ENCODE measurements at places on chromosomes 6 and 20. TPM values are rescaled to one million over a fixed set of nuclear protein-coding genes. Genes with fewer than 3 reads are reported as not detected.

- peak overlapping the region; percentile 99 for H3K27ac ChIP-seq
- DNase-seq = no peak
- peaks cover 4% of the 10 kb centered on the region for H3K36me3 ChIP-seq
- H3K4me3 ChIP-seq = peak overlapping the region; percentile 75
Observed at GRCh38 chr20:10671919-10672623, 1.7 kb downstream of the JAG1 start.

- H3K4me3 ChIP-seq = no peak overlapping the region
- no peaks in the 10 kb centered on the region for H3K27me3 ChIP-seq
- no peaks in the 10 kb centered on the region for H3K36me3 ChIP-seq
- no peak overlapping the region for H3K27ac ChIP-seq
- H3K4me1 ChIP-seq = peaks cover 48% of the 10 kb centered on the region
- DNase-seq = no peak
Observed at GRCh38 chr6:30824698-30825097, 59.6 kb upstream of the DDR1 start.

DNA sequence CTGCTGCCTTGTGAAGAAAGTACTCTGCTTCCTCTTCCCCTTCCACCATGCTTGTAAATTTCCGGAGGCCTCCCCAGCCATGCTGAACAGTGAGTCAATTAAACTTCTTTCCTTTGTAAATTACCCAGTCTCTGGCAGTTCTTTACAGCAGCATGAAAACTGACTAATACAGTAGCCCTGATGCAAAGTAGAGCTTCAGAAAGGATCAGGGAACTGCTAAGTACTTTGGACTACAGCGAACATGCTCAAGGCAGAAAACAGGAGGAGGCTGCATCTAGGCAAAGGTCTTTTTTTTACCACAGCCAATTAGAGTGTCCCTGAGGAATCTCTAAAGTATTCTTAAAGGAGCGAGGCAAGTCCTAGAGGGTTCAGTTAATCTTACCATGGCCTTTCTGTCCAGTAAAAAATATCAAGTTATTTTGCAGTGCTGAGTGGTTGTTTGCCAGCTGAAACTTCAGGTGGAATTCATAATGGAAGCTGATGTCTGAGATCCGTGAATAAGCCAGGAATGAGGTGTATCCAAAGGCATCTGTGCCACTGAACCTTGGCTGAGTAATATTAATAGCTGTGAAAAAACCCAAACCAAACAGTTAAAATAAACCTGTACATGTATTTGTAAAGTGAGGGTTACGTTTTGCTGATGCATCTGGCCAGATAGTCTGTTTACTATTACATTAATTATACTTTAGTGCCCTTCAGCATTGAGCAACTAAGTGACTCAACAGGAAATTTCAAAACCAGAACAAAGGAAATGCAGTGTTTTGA is 170.4 kb downstream of the PHF3 start:
- no peak overlapping the region for H3K4me3 ChIP-seq
- no peaks in the 10 kb centered on the region for H3K27me3 ChIP-seq
- no peak overlapping the region for H3K27ac ChIP-seq
- no peak for DNase-seq

DNA sequence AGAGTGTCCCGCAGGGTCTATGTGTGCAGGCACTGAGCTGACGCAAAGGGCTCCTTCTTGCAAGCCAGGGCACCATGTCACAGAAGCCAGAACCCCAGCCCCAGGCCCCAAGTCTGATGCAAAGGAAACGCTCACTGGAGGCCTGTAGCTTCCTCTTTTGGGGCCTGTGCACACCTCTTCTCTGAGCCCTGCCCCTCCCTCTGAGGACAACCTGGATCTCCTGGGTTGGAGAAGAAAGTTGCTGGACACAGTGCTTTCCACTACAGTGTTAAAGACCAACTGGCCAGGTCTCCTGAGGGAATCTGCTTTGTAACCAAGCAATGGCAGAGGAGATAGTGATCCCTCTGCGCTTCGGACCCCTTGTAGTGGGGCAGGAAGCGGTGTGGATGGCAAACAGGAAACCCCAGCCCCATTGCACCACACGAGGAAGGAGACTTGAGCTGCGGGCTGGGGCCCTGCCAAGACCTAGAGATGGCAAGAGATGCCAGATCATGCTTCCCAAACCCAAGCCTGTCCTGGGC is 90.0 kb downstream of the PRND start:
- H3K36me3 ChIP-seq = no peaks in the 10 kb centered on the region
- H3K4me3 ChIP-seq = no peak overlapping the region
- no peaks in the 10 kb centered on the region for H3K27me3 ChIP-seq
- no peak for DNase-seq
- H3K4me1 ChIP-seq = no peaks in the 10 kb centered on the region

DNA sequence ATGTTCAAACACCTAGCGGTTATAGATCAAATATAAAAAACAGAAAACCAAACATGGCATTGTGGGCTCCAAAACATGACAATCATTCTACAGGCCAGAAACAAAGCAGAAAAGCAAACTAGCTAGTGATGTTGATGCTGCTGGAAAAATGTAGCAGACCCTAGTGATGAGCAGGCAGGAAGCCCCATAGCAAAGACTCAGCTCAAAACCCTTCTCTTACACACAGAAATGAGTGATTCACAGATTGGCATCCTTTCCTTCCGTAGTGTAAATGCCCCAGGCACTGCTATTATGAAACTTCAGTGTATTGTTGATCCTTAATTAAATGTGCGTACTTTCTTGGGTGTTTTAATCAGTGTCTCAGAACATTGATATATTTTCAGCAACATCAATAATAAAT is 425.1 kb downstream of the UTRN start:
- no peak overlapping the region for H3K4me3 ChIP-seq
- DNase-seq = no peak
- no peaks in the 10 kb centered on the region for H3K36me3 ChIP-seq

DNA sequence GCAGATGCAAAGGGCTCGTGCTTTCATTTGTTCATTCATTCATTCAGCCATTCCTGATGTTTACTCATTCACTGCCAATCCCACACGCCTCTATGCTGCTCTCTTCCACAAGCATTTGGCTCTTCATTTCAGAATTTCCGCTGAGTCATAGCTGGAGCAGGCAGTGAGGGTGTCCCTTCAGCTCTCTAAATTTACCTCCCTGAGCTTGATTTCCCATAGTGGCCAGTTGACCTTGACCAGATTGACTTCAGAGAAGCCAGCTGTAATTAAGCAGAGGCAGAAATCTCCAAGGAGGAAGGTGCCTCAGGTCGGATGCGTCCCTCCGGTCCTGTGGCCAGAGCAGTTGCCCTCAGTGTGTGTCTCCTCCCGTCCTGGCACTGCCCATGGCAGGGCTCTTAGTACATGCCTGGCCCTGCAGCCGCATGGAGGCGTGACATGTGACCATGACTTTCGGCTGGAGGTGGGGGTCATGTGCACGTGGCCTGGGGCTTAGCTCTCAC is 267.2 kb upstream of the ECI2 start:
- no peak overlapping the region for H3K27ac ChIP-seq
- H3K4me1 ChIP-seq = peaks cover 13% of the 10 kb centered on the region
- H3K27me3 ChIP-seq = no peaks in the 10 kb centered on the region
- no peaks in the 10 kb centered on the region for H3K36me3 ChIP-seq
- no peak for DNase-seq

DNA sequence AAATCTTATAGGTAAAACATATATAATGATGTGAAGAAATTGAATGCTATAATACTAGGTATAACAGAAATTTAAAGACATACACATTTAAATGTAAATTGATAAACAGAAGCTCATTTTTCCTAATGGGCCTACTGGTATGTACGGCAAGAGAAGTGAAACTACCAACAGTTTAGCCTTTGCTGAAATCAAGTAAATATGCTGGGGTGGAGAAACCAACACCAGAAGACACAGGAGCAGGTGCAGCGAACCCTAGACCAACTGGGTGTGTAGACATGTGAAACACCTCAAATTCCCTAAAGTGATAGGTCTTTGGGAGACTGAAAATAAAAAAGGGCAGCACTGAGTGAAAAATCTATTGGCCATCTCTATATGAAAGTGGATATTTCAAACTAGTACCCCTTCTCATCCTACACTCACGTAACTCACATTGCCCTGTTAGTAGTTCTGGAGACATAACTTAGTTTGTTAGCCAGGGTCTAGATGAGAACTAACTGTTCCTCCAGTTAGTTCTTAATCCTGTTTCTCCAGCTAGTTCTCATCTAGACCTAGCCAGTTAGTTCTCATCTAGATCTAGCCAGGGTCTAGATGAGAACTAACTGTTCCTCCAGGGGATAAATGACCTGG is 53.1 kb downstream of the SLC35D3 start:
- DNase-seq = no peak
- H3K27me3 ChIP-seq = no peaks in the 10 kb centered on the region
- no peak overlapping the region for H3K27ac ChIP-seq
- H3K36me3 ChIP-seq = no peaks in the 10 kb centered on the region
- no peaks in the 10 kb centered on the region for H3K4me1 ChIP-seq

DNA sequence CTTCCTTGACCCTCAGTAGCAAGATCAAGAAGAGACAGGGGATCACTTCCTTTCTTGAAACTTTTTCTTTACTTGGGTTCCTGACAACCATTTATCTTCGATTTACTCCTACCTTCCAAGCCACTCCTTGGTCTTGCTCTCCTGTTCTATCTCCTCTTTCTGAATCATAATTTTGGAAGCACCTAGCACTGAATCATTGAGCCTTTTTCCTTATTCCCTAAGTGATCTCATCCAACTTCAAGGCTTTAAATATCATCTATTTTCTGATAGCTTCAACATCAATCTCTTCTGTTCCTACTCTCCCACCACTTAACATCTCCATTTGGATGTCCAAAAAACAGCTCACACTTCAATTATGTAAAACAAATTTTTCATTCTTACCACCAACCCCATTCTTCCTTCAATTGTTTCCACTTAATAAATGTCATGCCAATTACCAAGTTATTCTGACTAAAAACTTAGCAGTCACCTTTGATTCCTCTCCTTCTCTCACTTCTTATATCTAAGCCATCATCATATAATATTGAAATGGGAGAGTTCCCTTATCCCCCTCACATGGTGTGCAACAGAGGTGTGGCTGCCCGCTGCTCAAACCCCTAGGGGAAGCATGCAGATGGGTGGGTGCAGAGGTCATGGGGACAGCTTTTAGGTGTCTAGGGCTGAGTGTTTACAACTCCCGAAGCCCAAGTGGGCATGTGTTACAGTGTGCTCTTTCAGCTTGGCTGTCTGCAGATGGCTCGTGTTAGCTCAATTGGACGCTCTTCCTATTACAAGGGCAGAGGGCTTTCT is 23.4 kb upstream of the TRDN start:
- no peak for DNase-seq
- H3K4me3 ChIP-seq = no peak overlapping the region
- H3K4me1 ChIP-seq = no peaks in the 10 kb centered on the region
- no peaks in the 10 kb centered on the region for H3K36me3 ChIP-seq

- H3K4me1 ChIP-seq = no peaks in the 10 kb centered on the region
- DNase-seq = no peak
- no peak overlapping the region for H3K27ac ChIP-seq
- no peaks in the 10 kb centered on the region for H3K36me3 ChIP-seq
Observed at GRCh38 chr6:47197682-47198640, 111.7 kb downstream of the TNFRSF21 start.

DNA sequence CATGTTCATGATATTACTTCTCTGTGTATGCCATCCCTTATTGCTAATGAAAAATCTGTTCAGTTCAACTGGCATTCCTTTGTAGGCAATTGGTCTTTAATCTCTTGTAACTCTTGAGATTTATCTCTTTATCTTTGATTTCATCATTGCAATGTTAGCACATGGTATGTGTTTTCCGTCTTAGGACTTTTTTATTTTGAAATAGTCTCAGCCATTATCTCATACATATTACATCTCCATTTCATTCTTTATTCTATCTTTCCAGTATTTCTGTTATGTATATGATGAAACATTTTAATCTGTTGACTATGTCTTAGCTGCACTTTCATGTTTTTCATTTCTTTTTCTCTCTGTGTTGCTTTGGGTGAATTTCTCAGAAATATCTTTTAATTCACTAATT is 58.1 kb downstream of the VSTM2L start:
- no peaks in the 10 kb centered on the region for H3K4me1 ChIP-seq
- H3K36me3 ChIP-seq = no peaks in the 10 kb centered on the region
- no peak overlapping the region for H3K27ac ChIP-seq
- peaks cover 8% of the 10 kb centered on the region for H3K27me3 ChIP-seq
- DNase-seq = no peak
- no peak overlapping the region for H3K4me3 ChIP-seq

DNA sequence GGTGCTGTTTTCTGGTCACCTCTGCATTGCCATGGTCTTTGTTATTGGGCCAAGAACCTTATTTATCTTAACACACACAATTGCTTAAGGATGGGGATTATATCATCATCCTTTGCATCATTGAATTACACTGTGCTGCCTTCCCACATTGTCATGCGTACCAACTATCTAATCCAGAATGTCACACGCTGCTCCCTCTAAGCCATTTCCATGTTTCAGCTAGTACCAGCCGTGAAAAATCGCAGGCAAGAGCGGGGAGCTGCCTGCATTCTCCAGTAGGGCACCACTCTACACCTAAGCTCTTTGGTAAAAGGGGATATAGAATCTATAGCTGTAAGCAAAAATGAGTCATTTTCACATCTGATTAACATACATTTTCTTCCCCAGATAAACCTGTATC is 277.0 kb downstream of the PRL start:
- no peak overlapping the region for H3K4me3 ChIP-seq
- H3K4me1 ChIP-seq = no peaks in the 10 kb centered on the region
- no peaks in the 10 kb centered on the region for H3K27me3 ChIP-seq
- no peaks in the 10 kb centered on the region for H3K36me3 ChIP-seq
- DNase-seq = no peak
- H3K27ac ChIP-seq = no peak overlapping the region

DNA sequence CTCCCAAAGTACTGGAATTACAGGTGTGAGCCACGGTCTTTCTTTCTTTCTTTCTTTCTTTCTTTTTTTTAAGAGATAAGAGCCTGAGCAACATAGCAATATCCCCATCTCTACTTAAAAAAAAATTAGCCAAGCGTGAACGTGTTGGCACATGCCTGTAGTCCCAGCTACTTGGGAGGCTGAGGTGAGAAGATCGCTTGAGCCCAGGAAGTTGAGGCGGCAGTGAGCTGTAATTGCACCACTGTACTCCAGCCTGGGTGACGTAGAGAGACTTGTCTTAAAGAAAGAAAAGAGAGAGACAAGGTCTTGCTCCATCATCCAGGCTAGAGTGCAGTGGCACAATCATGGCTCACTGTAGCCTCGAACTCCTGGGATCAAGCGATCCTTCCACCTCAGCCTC is 162.0 kb upstream of the MLN start:
- DNase-seq = no peak
- no peak overlapping the region for H3K27ac ChIP-seq
- no peak overlapping the region for H3K4me3 ChIP-seq
- H3K36me3 ChIP-seq = no peaks in the 10 kb centered on the region

GRCh38 chr6:30542404-30542725 is 13.9 kb downstream of the GNL1 start:
- no peaks in the 10 kb centered on the region for H3K4me1 ChIP-seq
- no peak overlapping the region for H3K27ac ChIP-seq
- H3K36me3 ChIP-seq = 0 out of 2 replicates have a peak, but pooled peaks cover 2% of the 10 kb centered on the region
- H3K27me3 ChIP-seq = no peaks in the 10 kb centered on the region
- no peak overlapping the region for H3K4me3 ChIP-seq
- DNase-seq = no peak

- H3K36me3 ChIP-seq = peaks cover 14% of the 10 kb centered on the region
- no peaks in the 10 kb centered on the region for H3K27me3 ChIP-seq
- no peak overlapping the region for H3K27ac ChIP-seq
- DNase-seq = no peak
- no peaks in the 10 kb centered on the region for H3K4me1 ChIP-seq
- no peak overlapping the region for H3K4me3 ChIP-seq
Observed at GRCh38 chr20:46378412-46379009, 27.9 kb downstream of the ELMO2 start.

GABRR1 gene
- not detected for total RNA-seq

FAXC gene
- 4.7 TPM for total RNA-seq

PLAGL2 gene
- 18.3 TPM for total RNA-seq

ETV7 gene
- total RNA-seq = 1.0 TPM

SLC35A1 gene
- total RNA-seq = 29.1 TPM

CPNE5 gene
- not detected for total RNA-seq

SLC26A8 gene
- not detected for total RNA-seq

ECT2L gene
- total RNA-seq = not detected
